ENCODE measurements at places on chromosomes 1 and 21. TPM values are rescaled to one million over a fixed set of nuclear protein-coding genes. Genes with fewer than 3 reads are reported as not detected.

Gene PDE4B
- total RNA-seq = 3.4 TPM

Gene TRAF3IP3
- total RNA-seq = not detected

GRCh38 chr1:172781513-172782140, 122.7 kb downstream of the FASLG start:
- no peaks in the 10 kb centered on the region for H3K36me3 ChIP-seq
- DNase-seq = no peak
- no peaks in the 10 kb centered on the region for H3K27me3 ChIP-seq
- H3K4me3 ChIP-seq = no peak overlapping the region
- no peak overlapping the region for H3K27ac ChIP-seq
- no peaks in the 10 kb centered on the region for H3K4me1 ChIP-seq

DNA sequence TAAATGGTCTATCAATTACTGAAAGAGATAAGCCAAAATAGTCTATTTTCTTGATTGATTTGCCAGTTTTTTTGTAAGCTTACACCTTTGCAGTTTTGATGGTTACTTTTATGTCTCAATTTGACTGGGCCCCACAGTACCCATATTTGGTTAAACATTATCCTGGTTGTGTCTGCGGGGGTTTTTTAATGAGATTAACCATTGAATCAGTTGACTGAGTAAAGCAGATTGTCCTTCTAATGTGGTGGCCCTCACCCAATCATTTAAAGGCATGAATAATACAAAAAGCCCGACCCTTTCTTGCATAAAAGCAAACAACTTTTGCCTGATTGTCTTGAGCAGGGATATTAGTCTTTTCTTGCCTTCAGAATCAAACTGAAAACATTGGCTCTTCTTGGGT, 650.0 kb upstream of the RGS18 start:
- no peaks in the 10 kb centered on the region for H3K27me3 ChIP-seq
- DNase-seq = no peak
- H3K36me3 ChIP-seq = no peaks in the 10 kb centered on the region
- peak overlapping the region; percentile 26 for H3K4me3 ChIP-seq
- no peaks in the 10 kb centered on the region for H3K4me1 ChIP-seq
